ENCODE measurements at places on chromosomes 1 and 21.

DNA sequence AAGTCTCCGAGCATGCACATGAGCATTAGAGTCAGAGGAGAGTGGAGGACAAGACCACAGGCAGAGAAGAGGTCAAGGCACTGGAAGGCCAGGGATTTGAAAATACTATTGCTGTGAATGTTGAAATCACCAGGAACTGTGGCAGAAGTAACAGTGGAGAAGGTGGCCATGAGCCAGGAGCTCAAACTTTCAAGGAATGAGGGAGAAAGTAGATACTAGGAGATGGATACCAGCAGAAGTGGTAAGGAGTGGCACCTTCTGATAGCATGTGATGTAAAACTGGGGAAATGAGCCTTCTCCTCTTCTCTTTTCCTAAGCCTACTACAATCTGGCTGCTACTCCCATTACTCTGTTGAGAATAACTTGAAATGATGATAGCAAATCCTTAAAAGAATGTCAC is 1.8 kb upstream of the CR1 start:
- DNase-seq, result no peak

DNA sequence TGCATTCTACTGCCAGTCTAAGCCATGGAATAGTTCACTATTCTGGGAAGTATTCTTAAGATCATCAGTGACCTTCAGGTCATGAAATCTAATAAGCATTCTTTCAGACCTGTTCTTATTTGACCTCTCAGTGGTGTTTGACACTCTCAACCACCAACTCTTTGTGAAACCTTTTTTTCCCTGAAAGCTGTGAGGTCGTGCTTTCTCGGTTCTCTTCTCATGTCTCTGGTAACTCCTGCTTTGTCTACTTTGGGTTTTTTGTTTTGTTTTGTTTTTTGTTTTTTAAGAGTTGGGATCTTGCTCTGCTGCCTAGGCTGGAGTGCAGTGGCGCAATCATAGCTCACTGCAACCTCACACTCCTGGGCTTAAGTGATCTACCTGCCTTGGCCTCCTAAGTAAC is 56.3 kb downstream of the POU2F1 start:
- DNase-seq, result no peak

GRCh38 chr1:53388963-53389362 is 61.1 kb upstream of the LRP8 start:
- peak; percentile 71 for DNase-seq

DNA sequence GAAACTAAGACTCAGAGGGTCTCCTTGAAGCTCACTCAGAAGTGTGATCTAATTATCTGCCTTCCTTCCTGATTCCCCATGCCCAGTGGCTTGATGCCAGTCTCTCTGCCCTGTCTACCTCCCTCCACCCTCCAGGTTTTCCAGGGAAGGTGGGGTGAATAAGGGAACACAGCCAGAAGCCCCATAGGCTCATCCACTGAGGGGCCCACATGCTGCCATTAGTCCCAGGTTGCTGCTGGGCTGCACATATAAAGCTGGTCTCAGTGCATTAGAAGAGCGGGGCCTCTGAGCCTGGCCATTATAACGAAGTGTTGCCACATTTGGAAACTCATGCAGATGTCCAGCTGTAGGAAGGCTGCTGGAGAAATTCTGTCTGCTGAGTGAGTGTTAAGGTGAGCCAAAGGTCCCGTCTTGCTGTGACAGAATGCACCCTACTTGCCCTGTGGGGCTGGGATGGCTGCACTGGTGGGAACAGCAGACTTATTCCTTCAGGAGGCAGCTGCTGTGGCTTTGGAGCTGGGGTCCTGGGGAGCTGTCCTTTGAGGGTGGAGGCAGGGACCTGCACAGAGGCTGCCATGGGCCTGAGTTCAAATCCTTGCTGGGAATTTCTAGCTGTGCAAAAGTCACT is 2.9 kb downstream of the ADORA1 start:
- no peak for DNase-seq

- DNase-seq, result no peak
Measured at GRCh38 chr1:167247754-167248153, 27.1 kb downstream of the POU2F1 start.

DNA sequence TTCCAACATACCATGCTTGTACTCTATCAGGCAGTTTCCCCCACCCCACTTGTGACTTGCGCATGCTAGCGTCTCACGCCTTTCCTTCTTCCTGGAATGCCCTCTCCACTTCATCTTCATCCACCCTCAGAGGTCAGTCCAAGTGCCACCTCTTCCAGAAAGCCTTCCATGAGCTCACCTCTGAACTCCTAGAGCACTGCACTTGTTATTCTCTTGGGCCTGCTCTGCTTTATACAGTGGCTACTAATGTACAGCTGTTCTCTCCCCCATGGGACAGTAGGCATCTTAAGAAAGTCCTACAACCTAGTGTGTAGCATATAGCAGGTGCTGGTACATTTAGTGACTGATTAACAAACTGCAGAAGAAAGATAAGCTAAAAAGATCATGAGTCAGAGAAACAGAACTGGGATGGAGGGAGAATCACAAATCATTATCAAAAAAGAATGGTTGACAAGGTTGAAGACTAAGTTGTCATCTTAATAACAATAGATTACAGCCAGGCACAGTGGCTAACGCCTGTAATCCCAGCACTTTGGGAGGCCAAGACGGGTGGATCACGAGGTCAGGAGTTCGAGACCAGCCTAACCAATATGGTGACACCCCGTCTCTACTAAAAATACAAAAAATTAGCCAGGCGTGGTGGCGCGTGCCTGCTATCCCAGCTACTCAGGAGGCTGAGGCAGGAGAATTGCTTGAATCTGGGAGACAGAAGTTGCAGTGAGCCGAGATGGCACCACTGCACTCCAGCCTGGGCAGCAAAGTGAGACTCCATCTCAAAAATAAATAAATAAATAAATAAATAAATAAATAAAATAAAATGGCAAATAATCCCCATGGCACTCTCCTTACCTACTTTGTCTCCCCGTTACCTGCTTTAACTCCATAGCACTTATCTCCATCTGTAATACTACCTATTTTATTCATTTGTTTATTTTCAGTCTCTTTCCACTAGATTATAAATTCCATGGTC is 16.3 kb upstream of the TSPAN1 start:
- DNase-seq, result no peak

DNA sequence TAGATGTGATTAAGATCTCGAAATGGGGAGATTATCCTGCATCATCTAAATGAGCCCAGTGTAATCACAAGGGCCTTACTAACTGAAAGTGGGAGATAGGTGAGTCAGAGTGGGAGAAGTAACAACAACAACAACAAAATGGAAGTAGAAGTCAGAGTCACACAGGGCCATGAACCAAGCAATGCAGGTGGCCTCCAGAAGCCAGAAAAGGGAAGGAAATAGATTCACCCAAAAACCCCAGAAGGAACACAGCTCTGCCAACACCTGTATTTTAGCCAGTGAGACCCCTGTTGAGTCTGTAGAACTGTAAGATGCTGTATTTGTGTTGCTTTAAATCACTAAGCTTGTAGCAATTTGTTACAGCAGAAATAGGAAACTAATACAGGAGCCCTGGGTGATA is 4.1 kb downstream of the TAGLN2 start:
- DNase-seq, result no peak

- DNase-seq, result no peak
Measured at GRCh38 chr1:238675221-238675620, 711.1 kb upstream of the CHRM3 start.

DNA sequence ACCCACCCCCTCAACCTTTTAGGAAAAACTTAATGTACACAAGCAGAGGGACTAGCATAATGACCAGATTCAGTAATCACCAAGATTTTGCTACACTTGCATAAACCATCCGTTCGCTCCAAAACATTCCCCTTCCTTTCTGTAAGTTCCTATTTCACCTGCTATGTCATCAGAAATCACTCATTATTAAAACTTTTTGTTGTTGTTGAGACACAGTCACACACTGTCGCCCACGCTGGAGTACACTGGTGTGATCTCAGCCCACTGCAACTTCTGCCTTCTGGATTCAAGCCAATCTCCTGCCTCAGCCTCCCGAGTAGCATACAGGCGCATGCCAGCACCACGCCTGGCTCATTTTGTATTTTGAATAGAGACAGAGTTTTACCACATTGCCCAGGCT is 3.4 kb downstream of the MRPL20 start:
- DNase-seq, result no peak

Data from NCI-H524 (cell line).